ENCODE measurements at places on chromosomes 1 and 21.
A peak's percentile ranks its signal among the peaks of the same experiment; 100 is the strongest.

DNA sequence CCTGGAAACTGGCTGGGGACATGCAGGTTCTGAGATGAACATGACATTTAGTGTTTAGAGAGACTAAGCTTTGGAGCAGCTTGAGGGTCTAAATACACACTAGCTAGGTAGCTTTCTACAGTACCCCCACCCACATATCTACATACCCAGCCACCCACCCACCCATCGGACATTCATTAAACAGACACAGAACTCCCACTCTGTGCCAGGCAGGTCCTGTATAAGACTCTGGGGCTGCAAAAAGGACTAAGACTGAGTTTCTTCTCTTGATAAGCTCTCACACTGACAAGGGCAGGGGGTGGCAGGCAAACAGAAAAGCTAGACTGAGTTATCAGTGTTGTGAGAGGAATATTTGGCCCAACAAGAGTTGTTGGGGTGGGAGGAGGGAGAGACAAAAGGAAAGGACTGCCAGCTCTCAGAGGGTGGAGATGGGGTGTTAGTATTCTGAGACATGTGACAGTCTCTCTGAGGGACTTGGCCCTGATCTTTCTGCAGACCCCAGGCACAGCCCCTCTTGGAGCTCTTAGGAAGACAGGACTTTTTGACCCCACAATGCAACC lies 6.8 kb downstream of the MAP7D1 start:
- no peak for DNase-seq

- no peak for DNase-seq
These were observed 297.7 kb downstream of the OMA1 start for GRCh38 chr1:58248791-58249190.

- DNase-seq = peak; percentile 43
These were observed at the start of gene AVPR1B for GRCh38 chr1:206117151-206117948. Gene AVPR1B (minus strand): TSS chr1:206117388. CDS start chr1:206116890, 498 bp downstream.

DNA sequence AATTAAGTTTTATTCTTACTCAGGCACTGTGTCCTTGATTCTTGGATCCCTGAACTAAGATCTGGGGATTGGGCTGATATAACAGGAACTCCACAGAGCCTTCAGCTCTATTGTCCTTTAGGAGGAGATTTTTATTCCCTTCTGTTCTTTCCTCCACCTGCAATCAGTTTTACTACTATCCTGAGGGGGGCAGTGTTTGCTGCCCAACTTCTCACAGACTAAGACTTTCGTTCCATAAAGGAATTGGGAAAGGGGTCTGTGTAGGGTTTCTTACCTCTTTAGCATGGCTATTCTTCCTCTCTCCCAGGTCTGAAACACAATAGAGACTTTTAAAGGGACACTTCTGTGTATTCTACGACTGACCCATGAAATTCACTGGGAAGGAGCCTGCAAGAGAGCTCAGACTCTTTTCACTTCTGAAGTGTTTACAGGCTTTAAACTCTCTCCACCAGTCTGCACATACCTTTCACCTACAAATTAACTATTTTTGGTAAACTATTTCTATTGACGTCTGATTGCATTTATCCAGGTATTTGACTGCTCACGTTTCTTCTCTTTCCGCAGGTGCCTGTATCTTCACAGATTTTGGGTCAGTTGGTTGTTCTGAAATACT lies 103.3 kb upstream of the DEPDC1 start:
- peak; percentile 2 for DNase-seq

GRCh38 chr1:242824435-242824834 lies 299.9 kb upstream of the PLD5 start:
- no peak for DNase-seq

DNA sequence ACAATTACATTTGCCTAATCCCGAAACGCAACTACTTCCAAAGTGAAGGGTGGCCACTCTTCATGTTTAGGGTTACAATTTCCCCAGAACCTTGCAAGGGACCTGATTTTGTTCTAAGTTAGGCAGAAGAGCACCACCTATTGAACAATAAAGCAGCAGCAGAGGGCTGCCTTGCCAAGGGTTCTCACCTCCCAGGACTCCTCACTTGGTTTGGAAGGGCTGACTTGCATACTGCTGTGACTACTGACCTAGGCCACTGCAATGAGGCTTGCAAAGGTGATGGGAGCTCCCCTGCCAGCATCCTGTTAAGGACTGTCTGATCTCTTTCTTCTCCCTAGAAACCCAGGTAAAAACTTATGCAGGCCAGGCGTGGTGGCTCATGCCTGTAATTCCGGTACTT lies 14.2 kb downstream of the MTOR start:
- no peak for DNase-seq

- no peak for DNase-seq
These were observed 75.4 kb downstream of the UBE4B start for GRCh38 chr1:10108134-10108663.

DNA sequence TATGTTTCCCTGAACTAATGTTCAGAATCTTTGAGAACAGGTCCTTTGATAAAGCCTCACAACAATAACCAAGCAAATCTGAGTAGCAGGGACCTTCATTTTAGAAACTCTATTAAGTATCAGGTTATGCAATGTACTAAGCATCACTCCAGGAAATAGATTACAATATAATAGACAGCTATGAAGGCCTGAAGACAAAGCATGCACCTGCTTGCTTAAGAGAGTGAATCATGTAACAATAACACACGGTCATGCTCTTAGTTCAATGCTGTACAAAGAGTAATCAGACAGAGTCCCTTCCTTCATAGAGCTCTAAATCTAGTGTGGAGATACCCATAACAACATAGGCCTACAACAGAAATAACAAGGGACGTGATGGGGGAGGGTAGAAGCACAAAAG lies 8.1 kb upstream of the CMPK1 start:
- peak; percentile 53 for DNase-seq

GRCh38 chr1:219472596-219472995 lies 140.3 kb downstream of the ZC3H11B start:
- DNase-seq = no peak

GRCh38 chr1:1290238-1290731 lies 10.0 kb downstream of the SCNN1D start:
- peak; percentile 29 for DNase-seq

GRCh38 chr1:17852383-17852782 lies 97.2 kb downstream of the ACTL8 start:
- DNase-seq = no peak

GRCh38 chr1:202964791-202965410 lies 2.2 kb downstream of the CYB5R1 start:
- peak; percentile 99 for DNase-seq

DNA sequence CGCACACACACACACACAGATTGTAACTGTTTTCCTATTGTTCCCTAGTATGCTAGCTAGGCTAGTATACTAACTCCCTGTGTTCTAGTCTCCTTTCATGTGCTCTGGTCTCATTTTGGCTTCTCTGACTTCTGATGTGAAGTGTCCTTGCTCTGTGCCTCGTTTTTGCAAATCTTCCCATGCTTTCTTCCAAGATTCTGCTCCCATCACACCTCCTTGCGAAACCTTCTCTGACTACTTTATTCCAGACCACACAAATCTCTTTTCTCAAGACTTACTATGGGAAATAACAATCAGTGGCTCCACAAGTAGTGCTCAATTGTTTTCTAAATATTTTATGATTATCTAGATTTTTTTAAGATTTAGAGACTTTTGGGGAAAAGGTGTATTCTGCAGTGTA lies 10.3 kb downstream of the PRRX1 start:
- DNase-seq = no peak

DNA sequence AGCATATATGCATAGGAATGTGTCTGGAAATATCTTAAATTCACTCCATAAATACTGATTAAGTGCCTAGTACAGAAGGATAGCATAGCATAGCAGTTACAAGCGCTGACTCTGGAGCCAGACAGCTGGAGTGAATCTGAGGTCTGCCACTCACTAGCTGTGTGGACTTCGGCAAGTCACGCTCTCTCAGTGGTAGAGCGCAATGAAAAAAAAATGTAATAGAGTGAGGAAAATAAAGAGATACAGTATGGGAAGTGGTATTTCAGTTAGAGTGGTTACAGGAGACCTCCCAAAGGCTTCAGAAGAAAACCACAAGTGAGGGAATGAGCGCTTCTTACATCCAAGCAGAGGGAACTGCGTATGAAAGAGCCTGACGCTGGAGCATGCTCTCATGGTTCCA lies 338.9 kb upstream of the PRMT6 start:
- no peak for DNase-seq

GRCh38 chr21:42107881-42108553 lies 36.9 kb downstream of the UMODL1 start:
- peak; percentile 72 for DNase-seq

- DNase-seq = no peak
These were observed 3.9 kb downstream of the PGD start for GRCh38 chr1:10402729-10403274.

DNA sequence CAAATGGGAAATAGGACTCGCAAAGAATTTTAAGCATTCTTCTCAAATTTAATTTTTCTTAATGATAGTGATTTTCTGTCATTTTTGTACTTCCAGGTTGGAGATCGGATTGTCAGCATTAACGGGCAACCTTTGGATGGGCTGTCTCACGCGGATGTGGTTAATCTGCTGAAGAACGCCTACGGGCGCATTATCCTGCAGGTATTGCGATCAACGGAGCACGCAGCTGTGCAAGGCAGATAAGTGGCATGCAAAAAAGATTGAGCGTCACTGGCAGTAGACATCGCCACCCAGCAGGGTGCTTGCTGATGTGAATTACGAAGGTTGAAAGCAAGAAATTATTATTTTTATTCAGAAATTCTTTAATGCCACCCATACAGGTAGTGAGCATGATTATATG lies 65.9 kb upstream of the L1TD1 start:
- DNase-seq = no peak

DNA sequence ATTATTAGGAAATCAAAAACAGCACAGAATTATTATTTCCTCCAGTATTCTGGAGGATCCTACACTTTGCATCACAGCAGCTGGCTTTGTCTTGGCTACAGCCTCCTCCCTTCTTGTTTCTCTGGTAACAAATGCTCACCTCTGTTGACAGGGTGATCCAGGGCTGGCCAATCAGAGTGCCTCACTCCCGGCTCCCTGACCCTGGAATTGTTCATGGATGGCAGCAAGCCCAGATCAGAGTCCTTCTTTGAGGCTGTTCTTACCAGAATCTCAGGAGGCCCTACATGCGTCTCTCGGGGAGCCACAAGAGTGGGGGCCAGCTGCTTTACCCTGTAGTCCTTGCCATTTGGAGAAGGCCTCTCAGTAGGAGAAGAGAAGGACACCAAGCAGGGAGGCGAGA lies 48.4 kb upstream of the IGSF5 start:
- peak; percentile 54 for DNase-seq

- DNase-seq = no peak
These were observed 579.3 kb upstream of the ADGRL4 start for GRCh38 chr1:79585801-79586200.

DNA sequence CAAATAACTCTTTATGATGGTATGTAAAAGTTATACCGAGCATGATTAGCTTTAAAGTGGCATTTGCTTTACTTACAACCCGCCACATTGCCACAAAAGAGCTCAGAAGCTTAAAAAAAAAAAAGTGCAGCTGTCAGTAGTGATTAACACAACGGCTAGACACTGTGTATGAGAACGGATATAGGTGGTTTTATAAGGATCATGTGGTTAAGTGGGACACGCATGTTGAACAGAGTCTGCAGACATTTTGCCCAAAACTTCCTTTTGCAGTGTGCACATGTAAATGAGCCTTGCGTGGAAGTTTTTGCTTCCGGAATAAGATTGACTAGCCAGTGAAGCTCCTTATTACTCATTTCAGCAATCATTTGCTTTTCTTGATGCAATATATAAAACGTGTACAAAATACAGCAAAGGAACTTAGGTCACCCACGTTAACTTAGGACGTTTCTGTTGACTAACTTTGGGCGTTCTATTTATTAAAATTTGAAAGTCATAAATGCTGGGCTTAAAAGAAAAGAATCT lies 58.7 kb upstream of the RGS1 start:
- no peak for DNase-seq

- DNase-seq = no peak
These were observed 36.1 kb downstream of the CLSTN1 start for GRCh38 chr1:9787702-9788101.

- no peak for DNase-seq
These were observed 60.8 kb upstream of the RALGPS2 start for GRCh38 chr1:178664278-178664677.

- DNase-seq = no peak
These were observed at the start of gene DIRAS3 for GRCh38 chr1:68049941-68050878. Gene DIRAS3 (minus strand): TSS chr1:68050627. CDS start chr1:68047297, 3,330 bp downstream.

- no peak for DNase-seq
These were observed 354.8 kb upstream of the NFIA start for GRCh38 chr1:60727552-60727951.

DNA sequence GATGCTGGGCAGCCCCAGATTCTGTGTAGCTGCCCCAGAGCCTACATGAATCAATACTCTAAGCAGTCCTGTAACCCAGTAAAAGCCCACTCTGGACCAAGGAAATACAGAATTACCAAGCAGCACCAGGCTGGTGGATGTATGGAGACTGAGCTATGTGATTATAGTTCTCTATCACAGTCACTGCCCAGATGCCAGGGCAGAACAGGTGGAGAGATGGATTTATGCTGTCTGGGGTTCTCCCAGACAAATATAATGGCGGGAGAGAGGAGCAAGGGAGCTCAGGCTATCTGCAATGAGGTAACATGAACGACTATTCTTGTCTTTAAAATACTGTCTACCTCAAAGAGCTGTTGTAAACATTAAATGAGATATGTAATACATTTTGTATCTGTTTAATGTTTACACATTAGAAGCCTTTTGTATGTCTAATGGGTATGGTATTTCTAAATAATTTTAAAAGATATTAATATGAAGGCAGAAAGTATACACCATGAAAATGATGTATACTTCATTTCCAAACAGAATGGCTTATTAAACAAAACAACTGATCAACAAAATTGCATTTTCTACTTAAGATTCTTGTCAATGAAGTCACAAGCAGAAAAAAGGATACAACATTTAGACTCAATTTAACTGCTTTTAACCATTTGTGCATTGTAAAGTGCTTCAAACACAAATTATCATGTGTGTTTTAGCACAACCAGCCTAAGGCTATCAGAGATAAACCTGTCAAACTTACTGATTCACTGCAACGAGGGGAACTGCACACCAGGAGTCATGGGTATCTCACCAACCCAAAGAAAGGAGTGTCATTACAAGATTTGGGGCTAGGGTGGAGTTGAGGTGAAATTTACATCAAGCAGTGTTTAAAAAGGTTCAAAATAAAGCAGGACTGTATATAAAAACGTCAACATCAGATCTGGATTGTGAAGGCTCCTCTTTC lies 3.0 kb downstream of the SDE2 start:
- DNase-seq = no peak

GRCh38 chr1:68129536-68130250 lies 79.3 kb upstream of the DIRAS3 start:
- DNase-seq = no peak
